Fibroblast of skin of scalp (primary cell): ENCODE measurements at places on chromosomes 3 and 15.

- DNase-seq: peak; percentile 37
Measured at GRCh38 chr3:33687406-33688010, 30.5 kb downstream of the CLASP2 start.

DNA sequence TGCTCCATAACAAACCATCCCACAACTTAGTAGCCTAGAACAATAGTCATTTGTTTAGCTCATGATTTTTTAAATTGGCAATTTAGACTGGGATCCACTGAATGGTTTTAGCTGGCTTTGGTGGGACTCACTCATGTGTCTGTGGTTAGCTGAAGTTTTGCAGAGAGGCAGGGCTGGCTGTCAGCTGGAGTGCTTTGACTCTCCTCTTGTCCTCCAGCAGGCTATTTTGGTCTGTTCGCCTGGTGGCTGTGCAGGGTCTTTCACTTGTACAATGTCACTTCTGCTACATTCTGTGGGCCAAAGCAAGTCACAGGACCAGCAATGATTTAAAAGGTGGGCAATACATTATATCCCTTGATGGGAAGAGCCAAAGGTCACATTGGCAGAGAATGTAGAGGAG lies 1146.5 kb downstream of the ROBO2 start:
- no peak for DNase-seq

DNA sequence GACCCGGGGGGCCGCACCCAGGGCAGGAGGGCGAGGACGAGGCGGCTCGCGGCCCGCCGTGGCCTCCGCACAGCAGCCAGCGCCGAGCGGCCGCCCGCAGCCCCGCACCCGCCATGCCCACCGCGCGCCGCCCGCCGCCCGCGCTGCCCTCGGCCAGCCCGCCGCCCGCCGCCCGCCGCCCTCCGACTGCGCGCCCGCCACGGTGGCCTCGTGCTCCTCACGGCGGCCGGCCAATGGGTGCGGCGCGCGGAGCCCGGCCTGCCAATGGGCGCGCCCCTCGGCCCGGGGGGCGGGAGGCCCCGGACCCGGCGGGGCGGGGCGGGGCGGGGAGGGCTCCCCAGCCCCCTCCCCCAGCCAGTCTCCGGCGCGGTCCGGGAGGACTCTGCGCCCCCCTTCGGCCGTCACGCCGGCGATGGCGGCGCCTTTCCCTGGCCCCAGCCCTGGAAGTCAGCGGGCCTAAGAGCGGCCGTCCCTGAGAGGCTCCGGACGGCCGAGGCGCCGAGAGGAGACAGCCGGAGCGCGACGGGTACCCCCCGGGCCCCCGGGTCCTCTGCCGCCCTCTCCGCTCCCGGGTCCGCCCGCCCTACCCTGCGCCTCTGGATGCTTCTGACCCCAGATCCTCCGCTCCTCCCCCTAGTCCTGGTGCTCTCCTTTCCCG lies at the start of gene NT5DC2:
Gene NT5DC2 (minus strand): TSS at position 235 of the 658 bp plus-strand sequence. CDS start 120 bp downstream, at position 115.
- DNase-seq: peak; percentile 88

DNA sequence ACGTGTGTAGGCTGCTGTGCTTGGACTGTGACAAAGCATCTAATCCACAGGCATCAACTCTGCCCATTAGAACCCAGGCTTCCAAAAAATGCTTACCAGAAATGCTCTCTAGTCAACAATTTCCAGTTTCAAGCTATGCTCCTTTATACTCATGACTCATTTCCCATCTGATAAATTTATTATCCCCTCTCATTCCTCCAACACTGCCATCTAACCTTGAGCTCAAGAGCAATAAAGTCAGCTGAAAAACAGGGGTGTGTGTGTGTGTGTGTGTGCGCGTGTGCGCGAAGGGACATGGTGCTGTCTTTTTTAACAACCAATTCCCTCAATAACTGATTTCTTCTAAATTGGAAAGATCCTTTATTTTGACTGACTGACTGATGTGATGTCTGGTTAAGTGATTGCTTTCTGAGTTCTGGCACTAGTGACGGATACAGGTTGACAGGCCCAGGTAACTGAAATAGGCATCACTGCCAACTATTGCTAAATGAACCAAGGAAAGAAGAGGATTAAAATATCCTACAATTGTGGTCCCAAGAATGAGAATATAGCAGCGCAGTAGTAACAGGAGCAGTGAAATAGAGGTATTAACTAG lies 405.5 kb downstream of the ZNF385D start:
- DNase-seq: no peak

DNA sequence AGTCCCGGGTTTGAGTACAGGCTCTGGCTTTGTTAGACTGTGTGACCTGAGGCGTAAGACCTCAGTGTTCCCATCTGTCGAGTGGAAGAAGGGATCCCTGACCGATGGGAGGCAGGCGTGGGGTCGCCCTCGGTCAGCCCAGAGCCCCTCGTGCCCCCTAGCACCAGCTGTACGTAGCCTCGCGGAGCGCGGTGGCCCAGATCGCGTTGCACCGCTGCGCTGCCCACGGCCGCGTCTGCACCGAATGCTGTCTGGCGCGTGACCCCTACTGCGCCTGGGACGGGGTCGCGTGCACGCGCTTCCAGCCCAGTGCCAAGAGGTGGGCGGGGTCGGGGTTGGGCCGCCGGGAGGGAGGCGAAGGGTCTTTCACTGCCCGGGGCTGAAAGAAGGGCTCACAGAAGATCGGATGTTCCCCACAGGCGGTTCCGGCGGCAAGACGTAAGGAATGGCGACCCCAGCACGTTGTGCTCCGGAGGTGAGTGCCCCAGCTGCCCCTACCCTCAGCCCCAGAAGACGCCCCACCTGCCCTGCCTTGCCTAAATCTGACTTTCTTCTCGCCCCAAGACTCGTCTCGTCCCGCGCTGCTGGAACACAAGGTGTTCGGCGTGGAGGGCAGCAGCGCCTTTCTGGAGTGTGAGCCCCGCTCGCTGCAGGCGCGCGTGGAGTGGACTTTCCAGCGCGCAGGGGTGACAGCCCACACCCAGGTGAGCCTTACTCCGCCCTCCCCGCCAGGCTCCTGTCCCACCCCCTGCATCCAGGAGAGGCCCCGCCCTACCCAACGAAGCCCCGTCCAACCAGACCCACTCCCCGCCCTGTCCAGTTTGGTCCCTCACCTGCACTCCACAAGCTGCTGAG lies 3.5 kb upstream of the LSMEM2 start:
- no peak for DNase-seq

GRCh38 chr3:110974902-110975301 lies 96.7 kb upstream of the NECTIN3 start:
- no peak for DNase-seq

DNA sequence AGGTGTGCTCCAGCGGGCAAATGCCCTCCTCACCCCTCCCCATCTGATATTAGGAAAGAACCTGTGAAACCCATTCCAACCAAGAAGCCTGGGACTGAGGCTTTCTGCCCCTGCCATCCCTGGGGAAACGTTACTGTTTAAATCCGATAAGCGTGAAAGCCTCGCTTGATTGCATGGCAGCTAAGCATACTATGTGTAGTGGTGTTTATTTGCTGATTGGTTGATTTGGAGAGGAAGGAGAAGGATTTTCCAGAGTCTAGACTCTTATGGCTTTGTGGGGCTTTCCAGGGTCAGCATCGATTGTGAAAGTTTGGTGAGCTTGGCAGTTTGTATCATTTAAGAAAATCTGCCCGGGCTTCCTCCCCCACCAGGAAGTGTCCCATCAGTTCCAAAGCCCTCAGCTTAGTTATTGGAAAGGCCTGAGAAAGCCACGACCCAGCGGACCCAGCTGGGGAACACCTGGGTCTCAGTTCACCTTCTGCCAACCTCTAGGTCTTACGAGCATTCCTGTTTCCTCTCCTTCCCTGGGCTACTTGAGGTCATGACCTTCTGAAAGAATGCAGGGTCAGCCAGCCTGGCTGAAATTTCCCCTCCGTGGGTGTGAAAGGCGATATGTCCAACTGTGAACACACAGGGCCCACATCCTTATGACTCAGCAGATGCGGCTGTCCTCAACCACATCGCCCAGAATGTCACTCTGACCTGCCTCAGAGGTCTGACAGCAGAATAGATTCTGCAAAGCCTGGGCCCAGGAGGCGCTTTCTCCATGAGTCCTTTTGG lies 62.8 kb upstream of the HERC1 start:
- DNase-seq: peak; percentile 45

- DNase-seq: peak; percentile 60
Measured at GRCh38 chr3:24119321-24119751, 174.2 kb downstream of the NR1D2 start.

DNA sequence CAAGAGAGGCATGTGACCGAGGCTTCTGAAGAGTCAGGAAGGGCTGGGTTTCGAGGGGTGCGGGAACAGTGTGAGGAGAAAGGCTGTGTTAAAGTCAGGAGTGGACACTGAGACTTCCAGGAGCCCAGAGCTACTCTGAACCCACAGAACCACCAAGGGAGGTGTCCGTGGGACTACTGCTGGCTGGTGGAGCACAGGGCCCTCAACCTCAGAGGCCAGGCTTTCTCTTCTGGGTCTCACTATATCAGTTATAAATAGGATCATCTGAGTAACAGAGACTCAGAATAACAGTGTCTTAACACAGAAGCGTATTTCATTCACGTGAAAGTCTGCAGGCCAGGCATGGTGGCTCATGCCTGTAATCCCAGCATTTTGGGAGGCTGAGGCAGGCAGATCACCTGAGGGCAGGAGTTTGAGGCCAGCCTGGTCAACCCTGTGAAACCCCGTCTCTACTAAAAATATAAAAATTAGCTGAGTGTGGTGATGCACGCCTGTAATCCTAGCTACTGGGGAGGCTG lies 113.6 kb downstream of the TMEM266 start:
- DNase-seq: no peak

DNA sequence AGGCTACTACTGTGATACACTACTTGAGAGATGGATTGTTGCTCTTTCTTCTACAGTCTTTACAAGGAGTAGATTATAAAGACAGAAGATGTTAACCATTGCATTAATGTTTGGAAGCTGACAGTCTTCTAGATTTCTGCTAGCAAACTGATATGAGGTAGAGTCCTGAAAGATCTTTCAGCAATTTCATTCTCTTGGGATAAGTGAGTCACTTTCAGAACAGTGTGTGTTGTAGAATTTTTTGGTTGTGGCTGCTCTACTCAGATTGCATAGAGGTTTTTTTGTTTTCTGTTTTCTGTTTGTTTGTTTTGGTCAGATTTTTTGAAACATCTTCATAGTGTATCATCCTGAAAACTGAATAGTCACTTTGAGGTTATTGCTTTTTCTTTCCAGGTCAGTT lies 17.1 kb downstream of the TNFSF10 start:
- DNase-seq: no peak

DNA sequence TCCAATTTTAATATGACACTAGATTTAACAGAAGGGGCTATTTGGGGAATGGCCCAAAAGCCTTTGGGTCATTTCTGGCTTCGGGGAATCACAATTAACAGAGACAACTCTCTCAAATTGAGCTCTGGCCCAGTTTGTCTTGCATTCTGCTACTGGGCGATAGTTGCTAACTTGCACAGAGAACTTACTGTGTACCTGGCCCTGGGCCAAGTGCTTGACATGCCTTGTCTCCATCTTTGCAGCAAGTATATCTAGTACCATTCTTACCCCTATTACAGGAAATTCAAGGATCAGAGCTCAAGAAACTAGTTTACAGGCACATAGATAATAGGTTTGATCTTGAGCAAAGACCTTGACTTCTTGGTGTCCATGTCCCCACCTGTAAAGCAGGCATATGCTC lies 175.7 kb downstream of the TMEM108 start:
- no peak for DNase-seq

GRCh38 chr3:188842639-188843038 lies 329.1 kb upstream of the TPRG1 start:
- peak; percentile 70 for DNase-seq

DNA sequence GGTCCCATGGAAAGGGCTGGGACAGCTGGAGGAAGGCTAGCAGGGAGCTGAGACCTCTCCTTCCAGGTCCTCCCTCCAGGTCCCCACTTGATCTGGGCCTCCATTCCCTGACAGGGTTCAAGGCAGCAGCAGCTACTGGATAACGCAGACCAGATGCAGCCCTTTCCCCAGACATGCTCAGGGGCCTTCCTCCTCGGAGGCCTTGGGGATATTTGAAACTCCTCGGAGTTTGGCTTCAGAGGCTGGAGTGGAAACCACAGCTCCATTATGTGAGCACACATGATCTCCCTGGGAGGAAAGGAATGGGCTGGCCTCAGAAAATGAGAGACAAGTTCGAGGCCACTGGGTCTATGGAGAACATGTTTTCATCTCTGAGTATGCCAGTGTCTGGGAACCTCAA lies 119.3 kb downstream of the SMAD6 start:
- DNase-seq: peak; percentile 42

DNA sequence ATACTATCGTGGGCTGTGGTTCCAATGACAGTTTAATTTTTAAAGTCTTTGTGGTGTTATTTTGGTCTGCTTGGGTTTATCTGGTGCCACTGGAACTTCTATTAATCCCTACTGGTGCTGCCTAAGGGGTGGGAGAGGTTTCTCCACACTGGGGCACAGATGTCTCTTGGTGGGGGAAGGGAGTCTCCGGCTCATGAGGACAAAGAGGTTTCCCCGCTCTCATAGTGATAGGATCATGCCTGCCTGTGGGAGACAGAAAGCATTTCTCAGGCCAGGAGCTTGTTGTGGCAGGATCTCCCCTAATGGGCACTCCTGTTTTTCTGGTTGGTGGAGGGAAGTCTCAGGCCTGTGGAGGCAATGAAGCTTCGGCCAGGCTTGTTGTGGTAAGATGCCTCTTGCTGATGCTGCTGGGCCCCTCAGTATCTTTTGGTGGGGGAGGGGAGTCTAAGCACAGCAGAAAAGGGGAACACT lies 84.3 kb upstream of the THRB start:
- no peak for DNase-seq

- DNase-seq: no peak
Measured at GRCh38 chr3:37324131-37324530, 149.7 kb upstream of the LRRFIP2 start.

- no peak for DNase-seq
Measured at GRCh38 chr3:135136361-135137100, 341.5 kb downstream of the EPHB1 start.

DNA sequence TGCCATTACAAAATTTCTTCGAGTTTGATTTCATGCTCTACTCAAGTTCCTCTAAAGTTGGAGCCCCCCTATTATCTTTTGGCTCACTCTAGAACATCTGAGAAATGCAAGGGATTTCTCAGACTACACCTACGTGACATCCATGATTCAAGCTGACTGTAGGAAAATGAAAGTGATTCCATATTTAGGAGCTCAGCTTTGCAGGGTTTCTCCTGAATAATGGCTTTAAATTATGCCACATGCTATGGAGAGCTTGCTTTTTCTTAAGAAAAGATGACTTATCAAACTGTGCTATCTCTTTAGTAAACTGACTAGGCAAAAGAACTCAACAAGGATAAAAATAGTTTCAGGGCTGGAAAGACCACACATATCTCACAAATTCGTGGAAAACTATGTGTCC lies 292.1 kb downstream of the LSAMP start:
- peak; percentile 18 for DNase-seq

DNA sequence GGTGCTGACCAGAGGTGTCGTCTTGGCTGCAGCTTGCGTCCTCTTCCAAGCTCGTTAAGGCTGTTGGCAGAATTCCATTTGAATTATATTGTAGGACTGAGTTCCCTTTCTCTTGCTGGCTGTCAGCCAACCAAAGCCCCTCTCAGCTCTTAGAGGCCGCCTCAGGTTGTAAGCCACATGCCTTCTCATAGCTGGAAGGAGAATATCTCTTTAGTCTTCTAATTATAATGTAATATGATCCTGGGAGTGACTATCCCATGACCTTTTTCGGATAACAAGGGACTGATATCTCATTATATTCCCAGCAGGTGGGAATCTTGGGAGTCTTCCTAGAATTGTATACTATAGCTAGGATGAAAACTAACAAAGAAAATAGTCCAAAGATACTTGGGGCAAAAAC lies 4.8 kb downstream of the SCG5 start:
- DNase-seq: no peak

GRCh38 chr3:189330066-189330465 lies 158.3 kb downstream of the TPRG1 start:
- no peak for DNase-seq

- DNase-seq: no peak
Measured at GRCh38 chr3:182052332-182052731, 340.6 kb downstream of the SOX2 start.

- DNase-seq: no peak
Measured at GRCh38 chr15:83285284-83285978, 967 bp upstream of the BNC1 start.
